ENCODE measurements at places on chromosomes 3 and 15.

DNA sequence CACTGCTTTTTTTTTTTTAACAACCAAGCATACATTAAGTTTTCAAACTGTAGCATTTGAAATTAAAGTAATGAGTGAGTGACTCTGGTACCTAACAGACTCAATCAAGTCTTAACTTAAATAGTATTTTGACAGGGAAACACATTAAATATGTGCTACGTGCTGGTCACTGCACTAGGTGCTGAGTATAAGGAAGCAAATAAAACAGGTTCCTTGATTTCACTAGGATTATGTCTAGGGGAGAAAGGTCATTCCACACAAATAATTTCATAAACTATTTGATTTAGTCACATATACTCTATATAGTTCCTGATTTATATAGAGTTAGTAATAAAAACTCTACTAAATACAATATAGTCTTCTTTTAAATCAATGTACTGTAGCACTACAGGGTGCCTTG, 89.4 kb downstream of the SUCLG2 start:
- DNase-seq, result no peak

DNA sequence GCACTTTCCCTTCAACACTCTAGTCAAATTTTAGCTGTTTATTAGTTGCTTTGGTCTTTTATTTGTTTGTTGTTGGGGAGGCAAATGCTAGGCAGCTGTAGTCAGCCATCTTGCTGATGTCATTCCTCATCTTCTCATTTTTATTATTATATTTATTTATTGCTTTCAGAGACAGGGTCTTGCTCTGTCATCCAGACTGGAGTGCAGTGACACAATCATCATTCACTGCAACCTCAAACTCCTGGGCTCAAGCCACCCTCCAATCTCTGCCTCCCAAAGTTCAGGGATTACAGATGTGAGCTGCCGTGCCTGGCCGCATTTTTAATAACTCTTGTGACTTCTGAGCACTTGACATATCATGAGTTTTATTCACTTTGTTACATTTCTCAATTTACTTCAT, 441.4 kb downstream of the DIPK2A start:
- no peak for DNase-seq

- DNase-seq, result no peak
These were observed 460.8 kb downstream of the SOX2 start for GRCh38 chr3:182172534-182172933.

GRCh38 chr3:53109190-53109589, 21.0 kb downstream of the RFT1 start:
- no peak for DNase-seq

DNA sequence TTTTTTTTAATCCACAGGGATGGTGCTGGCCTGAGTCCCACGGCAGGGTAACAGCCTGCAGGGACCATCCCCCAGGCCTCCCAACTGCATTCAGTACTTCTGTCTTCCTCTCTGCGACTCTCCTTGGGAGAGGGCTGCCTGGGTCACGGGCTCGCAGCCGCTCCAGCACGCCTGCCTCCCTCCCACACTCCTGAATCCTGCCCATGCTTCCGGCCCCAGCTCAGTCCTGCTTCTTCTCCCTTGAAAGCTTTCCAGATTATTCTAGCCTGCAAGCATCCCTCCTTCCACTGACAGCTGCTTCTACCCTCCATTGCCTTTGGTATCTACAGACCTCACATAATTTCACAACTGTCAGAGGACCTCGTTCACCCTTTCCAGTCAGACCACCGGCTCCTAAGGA, 32.4 kb downstream of the MEGF11 start:
- no peak for DNase-seq

GRCh38 chr3:23468203-23468602, 265.1 kb downstream of the UBE2E2 start:
- DNase-seq, result no peak

- DNase-seq, result no peak
These were observed 204.5 kb upstream of the CMC1 start for GRCh38 chr3:28036599-28037575.

GRCh38 chr3:14290631-14291385, 111.6 kb upstream of the SLC6A6 start:
- no peak for DNase-seq

GRCh38 chr15:91223863-91224262, 123.8 kb downstream of the SV2B start:
- DNase-seq, result no peak

- DNase-seq, result no peak
These were observed 1.0 kb upstream of the P2RY13 start for GRCh38 chr3:151330379-151330778.

- no peak for DNase-seq
These were observed 609 bp downstream of the GOLGA8A start for GRCh38 chr15:34436956-34437442.

DNA sequence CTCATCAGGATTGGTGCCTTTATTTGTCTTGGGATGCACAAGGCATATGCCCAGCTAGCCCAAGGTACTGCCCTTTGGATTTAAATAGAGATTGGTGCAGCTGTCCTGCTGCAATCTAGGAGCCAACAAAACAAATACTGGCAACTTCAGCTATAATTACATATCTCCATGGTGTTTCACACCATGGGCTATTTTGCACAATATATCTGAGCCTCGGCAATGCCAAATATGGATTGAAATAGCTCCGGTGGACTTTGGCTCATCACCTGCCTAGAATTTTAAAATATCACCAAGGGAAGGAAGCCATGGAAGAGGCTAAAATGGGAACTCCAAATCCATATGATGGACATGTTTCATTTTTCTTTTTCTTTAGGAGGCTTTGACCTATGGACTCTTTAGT, 367.8 kb upstream of the UMPS start:
- no peak for DNase-seq

- DNase-seq, result no peak
These were observed 48.7 kb upstream of the CPB1 start for GRCh38 chr3:148778926-148779325.

DNA sequence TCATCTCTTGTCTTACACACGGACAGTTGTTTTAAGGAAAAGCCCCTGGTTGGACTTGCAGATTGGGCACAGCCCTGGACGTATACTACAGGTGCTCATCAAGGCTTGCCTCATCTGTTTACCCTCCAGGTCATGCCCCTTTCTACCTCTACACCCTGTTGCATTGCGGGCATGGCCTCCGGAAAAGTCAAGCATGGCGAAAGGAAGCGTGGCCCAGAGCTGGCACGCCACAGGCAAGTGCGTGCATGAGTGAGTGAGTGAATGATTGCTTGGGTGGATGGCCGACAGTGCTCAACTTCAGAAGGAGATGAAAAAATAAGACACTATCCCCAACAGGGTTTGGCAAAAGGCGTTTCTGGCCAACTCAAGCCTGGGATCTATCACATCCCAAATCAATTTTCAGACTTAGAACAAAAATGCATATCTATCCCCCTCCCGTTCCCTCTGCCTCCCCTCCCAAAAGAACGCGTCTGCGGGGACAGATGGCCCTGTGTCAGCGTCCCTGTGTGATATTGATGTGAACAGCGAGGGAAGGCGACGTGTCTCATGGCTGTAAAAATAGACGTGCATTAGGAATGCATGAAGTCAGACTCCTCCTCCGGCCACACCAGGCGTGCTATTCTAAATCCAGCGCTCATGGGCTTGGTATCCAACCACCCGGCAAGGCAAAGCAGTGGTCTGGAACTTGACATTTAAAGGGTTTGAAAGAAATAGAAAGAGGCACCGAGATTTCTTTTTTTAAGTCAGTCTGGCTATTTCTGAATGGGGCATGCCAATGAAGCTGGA, 96.0 kb downstream of the RPLP1 start:
- DNase-seq, result no peak

GRCh38 chr3:50138266-50139200, 16.6 kb upstream of the SEMA3F start:
- no peak for DNase-seq
